ENCODE measurements at places on chromosomes 12 and 14. TPM values are rescaled to one million over a fixed set of nuclear protein-coding genes. Genes with fewer than 3 reads are reported as not detected.

The GZMH gene
- polyA plus RNA-seq = 1.9 TPM

The MMP19 gene
- polyA plus RNA-seq = 2.0 TPM

The PZP gene
- polyA plus RNA-seq = not detected

The TFCP2 gene
- polyA plus RNA-seq = 15.2 TPM

The COL2A1 gene
- polyA plus RNA-seq = not detected

The RIN3 gene
- polyA plus RNA-seq = 7.1 TPM

The CCDC198 gene
- polyA plus RNA-seq = 114 TPM

The GYS2 gene
- polyA plus RNA-seq = not detected

The GDF11 gene
- polyA plus RNA-seq = 3.4 TPM

The TSPAN19 gene
- 1.3 TPM for polyA plus RNA-seq

The RBP5 gene
- 609 TPM for polyA plus RNA-seq

The TTC9 gene
- polyA plus RNA-seq = 2.6 TPM

The LPAR5 gene
- polyA plus RNA-seq = 0.97 TPM

GRCh38 chr14:104874571-104875411 lies 9.7 kb downstream of the CEP170B start:
- no peaks in the 10 kb centered on the region for H3K27me3 ChIP-seq
- no peak overlapping the region for H3K27ac ChIP-seq
- peaks cover 2% of the 10 kb centered on the region for H3K4me1 ChIP-seq
- DNase-seq = no peak
- peaks cover 2% of the 10 kb centered on the region for H3K36me3 ChIP-seq

DNA sequence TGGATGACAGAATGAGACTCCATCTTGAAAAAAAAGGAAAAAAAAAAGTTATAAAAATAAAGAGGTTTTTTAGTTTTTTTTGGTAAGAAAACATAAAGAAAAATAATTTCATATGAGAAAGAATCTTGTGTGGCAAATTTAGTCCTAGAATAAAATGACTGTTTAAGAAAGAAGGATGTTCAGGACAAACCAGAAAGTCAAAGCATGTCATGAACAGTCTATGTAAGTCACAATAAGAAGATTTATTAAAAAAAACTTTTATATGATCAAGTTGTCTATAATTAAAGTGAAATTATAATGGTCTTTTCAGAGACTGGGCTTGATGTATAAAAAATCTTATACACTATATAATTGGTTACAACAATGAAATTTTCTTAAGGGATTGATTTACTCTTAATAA lies 68.1 kb upstream of the HECTD1 start:
- H3K27ac ChIP-seq = no peak overlapping the region
- no peak for DNase-seq
- H3K36me3 ChIP-seq = no peaks in the 10 kb centered on the region
- no peak overlapping the region for H3K4me3 ChIP-seq
- no peaks in the 10 kb centered on the region for H3K27me3 ChIP-seq

- H3K4me3 ChIP-seq = no peak overlapping the region
- H3K27ac ChIP-seq = no peak overlapping the region
- DNase-seq = no peak
- no peaks in the 10 kb centered on the region for H3K4me1 ChIP-seq
Measured at GRCh38 chr14:33631441-33631840, 319.4 kb downstream of the EGLN3 start.

- no peak within 1 kb of the TSS for H3K4me3 ChIP-seq
- H3K27me3 ChIP-seq = no peaks in the 10 kb centered on the region
- H3K4me1 ChIP-seq = peaks cover 6% of the 10 kb centered on the region
- no peaks in the 10 kb centered on the region for H3K36me3 ChIP-seq
- no peak within 1 kb of the TSS for H3K27ac ChIP-seq
- no peak for DNase-seq
Measured at GRCh38 chr12:6950811-6951540, at the start of gene PTPN6. PTPN6 (plus strand) TSS chr12:6951356; CDS start chr12:6951513, 157 bp downstream.

DNA sequence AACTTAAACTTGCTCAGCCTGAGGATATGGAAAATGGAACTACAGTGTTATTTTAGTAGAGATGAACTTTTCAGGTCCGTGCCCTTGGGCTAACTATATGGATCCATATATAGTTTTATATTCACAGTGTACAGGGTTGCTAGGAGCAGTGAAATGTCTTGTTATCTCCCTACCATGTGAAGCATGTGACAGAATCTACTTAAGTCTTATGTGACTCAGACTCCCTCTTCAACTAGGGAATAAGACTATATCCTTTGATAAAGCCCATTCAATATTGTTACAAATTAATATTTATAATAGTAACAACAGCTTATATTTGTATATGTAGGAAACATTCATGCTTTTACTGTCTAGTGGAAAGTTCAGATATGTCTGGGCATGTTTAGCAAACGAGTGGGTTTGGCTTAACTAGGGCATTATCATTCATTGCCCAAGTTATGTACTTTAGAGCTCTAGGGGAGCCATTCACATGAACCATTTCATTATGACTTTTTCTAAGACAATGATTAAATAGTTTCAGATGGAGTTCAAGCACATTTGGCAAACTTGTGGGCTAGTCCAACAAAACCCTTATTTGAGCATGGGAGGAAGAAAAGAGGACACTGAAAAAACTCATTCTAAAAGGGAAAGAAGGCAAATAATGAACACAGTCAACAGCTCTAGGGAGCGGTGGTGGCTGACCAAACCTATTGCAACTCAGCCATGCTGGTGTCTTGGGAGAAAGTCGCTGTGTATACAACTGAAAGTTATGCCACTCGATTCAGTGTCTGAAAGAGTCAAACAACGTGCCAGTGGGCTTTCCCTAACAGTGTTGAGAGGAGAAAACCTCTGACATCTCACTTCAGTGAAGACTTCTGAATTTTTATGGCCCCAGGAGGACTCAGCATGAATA lies 305.9 kb upstream of the G2E3 start:
- no peaks in the 10 kb centered on the region for H3K36me3 ChIP-seq
- no peaks in the 10 kb centered on the region for H3K4me1 ChIP-seq
- no peak for DNase-seq
- H3K4me3 ChIP-seq = no peak overlapping the region

GRCh38 chr12:61487728-61488127 lies 772.5 kb upstream of the USP15 start:
- no peak overlapping the region for H3K4me3 ChIP-seq
- DNase-seq = no peak
- H3K4me1 ChIP-seq = no peaks in the 10 kb centered on the region

- H3K27me3 ChIP-seq = no peaks in the 10 kb centered on the region
- DNase-seq = no peak
- no peak overlapping the region for H3K27ac ChIP-seq
- no peaks in the 10 kb centered on the region for H3K4me1 ChIP-seq
- no peaks in the 10 kb centered on the region for H3K36me3 ChIP-seq
Measured at GRCh38 chr12:98053202-98053601, 462.2 kb upstream of the TMPO start.

DNA sequence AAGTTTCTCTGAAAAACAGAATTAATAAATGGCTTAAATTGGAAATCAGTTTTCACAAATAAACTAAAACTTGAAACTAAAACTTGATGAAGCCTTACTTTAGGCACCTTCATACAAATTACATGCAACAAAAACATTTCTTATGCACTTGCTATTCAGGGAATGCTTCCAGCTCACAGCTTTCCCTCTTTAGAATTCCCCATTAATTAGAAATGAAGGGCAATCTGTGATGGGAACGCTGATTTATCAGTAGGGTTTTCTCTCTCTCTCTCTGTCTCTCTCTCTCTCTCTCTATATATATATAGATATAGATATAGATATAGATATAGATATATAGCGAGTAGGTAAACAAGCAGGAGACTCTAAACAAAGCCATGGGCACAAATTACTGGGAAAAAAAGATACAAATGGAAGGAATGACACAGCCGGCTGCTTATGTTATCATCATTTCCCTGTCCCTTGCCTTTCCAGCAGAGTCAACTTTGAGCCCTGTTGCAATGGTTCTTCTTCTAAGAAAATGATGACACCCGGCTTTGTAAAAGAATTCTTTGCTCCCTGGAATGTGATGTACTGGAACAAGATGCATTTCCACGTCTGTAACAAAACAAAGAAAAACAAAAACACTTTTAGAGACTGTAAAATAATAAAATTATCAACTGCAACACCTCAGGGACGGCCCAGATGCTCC lies 1121.6 kb upstream of the TMEM132C start:
- H3K4me1 ChIP-seq = peaks cover 3% of the 10 kb centered on the region
- peak overlapping the region; percentile 72 for H3K4me3 ChIP-seq
- H3K27ac ChIP-seq = no peak overlapping the region
- no peaks in the 10 kb centered on the region for H3K27me3 ChIP-seq
- no peak for DNase-seq

GRCh38 chr12:5571115-5571514 lies 139.2 kb downstream of the NTF3 start:
- no peaks in the 10 kb centered on the region for H3K4me1 ChIP-seq
- H3K27me3 ChIP-seq = no peaks in the 10 kb centered on the region
- H3K36me3 ChIP-seq = no peaks in the 10 kb centered on the region
- H3K27ac ChIP-seq = no peak overlapping the region

DNA sequence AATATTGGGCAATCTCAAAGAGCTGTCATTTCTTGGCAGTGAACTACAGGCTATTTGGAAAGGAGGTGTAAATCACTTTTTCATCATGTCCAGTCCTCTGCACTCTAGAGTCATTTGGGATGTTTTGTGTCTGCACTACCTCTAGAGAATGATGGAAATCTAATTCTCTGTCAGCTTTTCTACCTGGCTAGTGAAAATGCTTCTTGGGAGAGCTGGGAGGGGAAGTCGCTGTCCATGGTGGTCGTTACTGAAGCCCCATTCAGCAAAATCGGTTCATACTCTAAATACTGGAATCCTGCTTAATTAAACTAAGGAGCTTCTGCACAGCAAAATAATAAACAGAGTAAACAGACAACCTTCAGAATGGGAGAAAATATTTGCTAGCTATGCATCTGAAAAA lies 251.8 kb downstream of the APAF1 start:
- H3K36me3 ChIP-seq = no peaks in the 10 kb centered on the region
- DNase-seq = peak; percentile 69
- peaks cover 31% of the 10 kb centered on the region for H3K27me3 ChIP-seq
- H3K4me3 ChIP-seq = no peak overlapping the region

GRCh38 chr12:91914701-91915100 lies 230.9 kb downstream of the BTG1 start:
- no peak overlapping the region for H3K4me3 ChIP-seq
- H3K4me1 ChIP-seq = no peaks in the 10 kb centered on the region
- DNase-seq = no peak
- no peaks in the 10 kb centered on the region for H3K36me3 ChIP-seq
- no peak overlapping the region for H3K27ac ChIP-seq

GRCh38 chr14:25042362-25043299 lies 7.3 kb downstream of the STXBP6 start:
- peak; percentile 66 for DNase-seq
- peaks cover 3% of the 10 kb centered on the region for H3K4me1 ChIP-seq
- no peak overlapping the region for H3K27ac ChIP-seq
- no peaks in the 10 kb centered on the region for H3K27me3 ChIP-seq
- no peak overlapping the region for H3K4me3 ChIP-seq

- no peaks in the 10 kb centered on the region for H3K27me3 ChIP-seq
- H3K4me1 ChIP-seq = peaks cover 22% of the 10 kb centered on the region
- no peak for DNase-seq
Measured at GRCh38 chr12:54282949-54283593, 2.5 kb downstream of the HNRNPA1 start.

GRCh38 chr12:91053951-91054715 lies 3.7 kb downstream of the KERA start:
- no peak overlapping the region for H3K27ac ChIP-seq
- H3K36me3 ChIP-seq = no peaks in the 10 kb centered on the region
- no peaks in the 10 kb centered on the region for H3K4me1 ChIP-seq
- H3K27me3 ChIP-seq = no peaks in the 10 kb centered on the region

GRCh38 chr14:106377432-106377831 lies 851.0 kb downstream of the TMEM121 start:
- H3K36me3 ChIP-seq = no peaks in the 10 kb centered on the region
- no peak overlapping the region for H3K27ac ChIP-seq
- H3K4me3 ChIP-seq = no peak overlapping the region
- no peaks in the 10 kb centered on the region for H3K27me3 ChIP-seq

GRCh38 chr12:72084061-72084460 lies 145.4 kb downstream of the TPH2 start:
- no peaks in the 10 kb centered on the region for H3K27me3 ChIP-seq
- H3K27ac ChIP-seq = no peak overlapping the region
- H3K4me1 ChIP-seq = no peaks in the 10 kb centered on the region
- H3K4me3 ChIP-seq = no peak overlapping the region
- no peak for DNase-seq

GRCh38 chr12:132560364-132560613 lies 50.1 kb downstream of the LRCOL1 start:
- H3K4me3 ChIP-seq = no peak overlapping the region
- H3K4me1 ChIP-seq = peaks cover 11% of the 10 kb centered on the region
- peak; percentile 24 for DNase-seq
- H3K27me3 ChIP-seq = no peaks in the 10 kb centered on the region
- no peak overlapping the region for H3K27ac ChIP-seq
- H3K36me3 ChIP-seq = peaks cover under 1% of the 10 kb centered on the region

DNA sequence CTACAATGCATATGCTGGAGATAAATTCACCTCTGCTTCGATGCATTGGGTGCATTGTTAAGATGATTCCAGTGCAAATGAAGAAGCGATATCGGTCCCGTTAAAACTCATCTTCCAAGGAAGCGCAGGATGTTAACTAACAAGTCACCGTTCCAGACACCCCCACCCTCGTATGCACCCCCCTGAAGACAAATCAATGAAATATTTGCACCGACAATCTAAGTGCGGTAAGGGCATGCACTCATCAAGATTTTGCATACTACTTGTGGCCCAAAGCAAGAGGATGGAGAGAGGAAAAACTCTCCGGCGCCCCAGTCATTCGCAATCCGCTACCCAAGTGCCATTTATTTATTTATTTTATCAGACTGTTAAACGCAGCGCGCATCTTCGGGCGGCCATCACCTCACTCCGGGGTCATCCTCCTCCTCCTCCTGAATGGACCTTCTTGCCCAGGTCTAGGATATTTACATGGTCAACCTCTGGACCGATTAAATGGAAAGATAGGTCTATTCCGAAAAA lies 1.2 kb downstream of the NOVA1 start:
- H3K27ac ChIP-seq = no peak overlapping the region
- H3K4me1 ChIP-seq = no peaks in the 10 kb centered on the region
- no peaks in the 10 kb centered on the region for H3K27me3 ChIP-seq
- peak; percentile 64 for DNase-seq
- no peaks in the 10 kb centered on the region for H3K36me3 ChIP-seq
- H3K4me3 ChIP-seq = peak overlapping the region; percentile 84

DNA sequence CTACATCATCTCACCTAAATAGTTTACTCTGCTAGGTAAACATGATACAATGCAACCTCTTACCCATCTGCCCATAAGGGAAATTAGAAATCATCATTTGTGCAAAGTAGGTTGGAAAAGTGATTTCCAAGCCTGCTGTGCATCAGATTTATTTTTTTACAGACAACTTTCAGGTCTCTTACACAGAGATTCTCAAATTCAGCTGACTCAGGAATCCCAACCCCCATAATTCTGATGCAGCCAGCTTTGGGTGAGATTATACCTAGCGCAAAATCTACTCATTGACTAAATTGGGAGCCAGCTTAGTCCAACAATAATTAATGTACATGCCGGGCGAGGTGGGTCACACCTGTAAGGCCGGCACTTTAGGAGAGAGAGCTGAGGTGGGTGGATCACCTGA lies 8.5 kb downstream of the SLC2A3 start:
- no peak overlapping the region for H3K27ac ChIP-seq
- H3K27me3 ChIP-seq = no peaks in the 10 kb centered on the region
- no peak for DNase-seq
- H3K4me3 ChIP-seq = no peak overlapping the region
- H3K36me3 ChIP-seq = peaks cover 2% of the 10 kb centered on the region

Data from kidney (tissue), 22 donors.